Effector memory CD8-positive, alpha-beta T cell (primary cell): ENCODE measurements at places on chromosomes 1 and 21.

GRCh38 chr1:17128361-17128760 is 9.1 kb upstream of the PADI2 start:
- DNase-seq = no peak

GRCh38 chr1:3924825-3925220 is 24.8 kb upstream of the C1orf174 start:
- no peak for DNase-seq

GRCh38 chr1:31769720-31770390 is 5.7 kb upstream of the ADGRB2 start:
- DNase-seq = no peak

- DNase-seq = no peak
Observed at GRCh38 chr1:10796029-10796944, at the start of gene CASZ1. Gene CASZ1, minus strand, starts transcription at chr1:10796646. Its CDS starts 102,757 bp downstream, at chr1:10693889.

DNA sequence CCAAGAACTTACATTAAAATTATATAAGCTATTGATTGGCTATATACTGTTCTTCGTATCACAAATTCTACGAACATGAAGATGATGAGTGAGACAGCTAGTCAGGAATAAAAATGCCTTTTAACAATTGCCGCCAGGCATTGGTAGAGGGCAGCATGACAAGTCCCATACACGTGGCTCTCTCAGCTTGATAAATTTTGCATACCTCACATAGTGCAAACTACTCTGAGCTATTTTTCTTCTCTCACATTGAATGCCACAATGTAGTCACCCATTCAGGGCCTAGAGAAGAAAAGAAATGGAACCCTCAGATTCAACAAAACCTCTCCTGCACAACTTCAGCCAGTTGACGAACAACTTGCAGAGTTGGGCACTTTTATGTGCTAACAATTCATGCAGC is 27.0 kb upstream of the FMO2 start:
- no peak for DNase-seq

DNA sequence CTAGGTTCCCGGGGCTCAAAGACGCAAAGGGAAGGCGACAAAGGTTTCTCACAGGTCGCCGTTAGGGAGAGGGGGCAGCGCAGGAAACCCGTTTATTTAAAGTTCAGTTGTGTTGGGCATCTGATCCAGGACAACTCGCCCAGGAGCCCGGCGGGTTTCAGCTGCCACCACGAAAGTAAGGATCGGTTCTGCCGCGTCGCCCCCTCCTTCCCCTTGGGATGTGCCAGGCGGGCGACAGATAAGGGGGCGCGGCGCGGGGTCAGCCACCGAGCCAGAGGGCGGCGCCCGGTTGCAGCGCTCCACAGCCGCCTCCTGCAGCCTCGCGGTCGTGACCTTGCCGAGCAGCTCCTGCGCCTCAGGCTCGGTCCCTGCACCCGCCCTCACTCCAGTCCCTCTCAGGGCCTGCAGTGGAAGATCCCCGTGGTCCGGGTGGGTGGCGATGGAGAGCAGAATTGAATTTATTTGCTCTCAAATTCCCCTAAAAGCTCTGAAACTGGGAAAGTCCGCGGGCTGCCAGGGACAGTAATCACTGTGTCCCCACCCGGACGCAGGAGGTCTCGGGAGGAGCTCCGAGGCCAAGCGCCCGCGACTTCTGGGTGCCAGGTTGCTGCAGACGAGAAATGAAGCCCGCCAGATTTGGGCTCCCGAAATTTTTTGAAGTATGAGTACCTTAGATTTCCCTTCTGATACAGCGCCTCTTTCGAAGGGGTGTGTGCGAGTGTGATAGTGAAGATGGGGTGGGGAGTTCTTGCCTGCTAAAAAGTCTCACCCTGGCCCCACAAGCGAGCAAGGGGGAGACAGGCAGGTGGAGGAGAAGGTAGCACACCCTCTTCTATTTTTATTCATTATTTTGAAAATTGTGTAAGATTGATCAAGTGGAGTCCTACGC is 28.4 kb upstream of the NFIA start:
- DNase-seq = no peak

DNA sequence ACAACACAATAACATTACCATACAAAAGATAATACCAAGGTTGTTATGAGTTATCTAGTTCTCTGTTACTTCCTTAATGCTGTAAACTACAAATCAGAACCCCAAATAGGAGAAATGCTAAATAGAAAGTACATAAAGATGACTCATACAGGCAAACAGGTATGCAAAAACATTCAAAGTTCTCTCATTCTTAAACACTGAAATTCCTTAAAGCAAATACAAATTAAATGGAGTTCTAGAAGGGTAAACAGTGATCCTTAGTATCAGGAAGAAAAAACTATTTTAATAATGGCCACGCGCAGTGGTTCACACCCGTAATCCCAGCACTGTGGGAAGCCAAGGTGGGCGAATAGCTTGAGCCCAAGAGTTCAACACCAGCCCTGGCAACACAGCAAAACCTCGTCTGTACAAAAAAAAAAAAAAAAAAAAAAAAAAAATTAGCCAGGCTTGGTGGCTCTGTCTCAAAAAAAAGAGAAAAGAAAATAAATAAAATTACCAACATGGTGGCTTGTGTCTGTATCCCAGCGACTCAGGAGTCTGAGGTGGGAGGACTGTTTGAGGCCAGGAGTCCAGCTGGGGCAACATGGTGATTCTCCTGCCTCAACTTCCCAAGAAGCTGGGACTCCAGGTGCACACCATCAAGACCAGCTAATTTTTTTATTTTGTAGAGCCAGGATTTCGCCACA is 17.5 kb downstream of the FBXO42 start:
- no peak for DNase-seq

DNA sequence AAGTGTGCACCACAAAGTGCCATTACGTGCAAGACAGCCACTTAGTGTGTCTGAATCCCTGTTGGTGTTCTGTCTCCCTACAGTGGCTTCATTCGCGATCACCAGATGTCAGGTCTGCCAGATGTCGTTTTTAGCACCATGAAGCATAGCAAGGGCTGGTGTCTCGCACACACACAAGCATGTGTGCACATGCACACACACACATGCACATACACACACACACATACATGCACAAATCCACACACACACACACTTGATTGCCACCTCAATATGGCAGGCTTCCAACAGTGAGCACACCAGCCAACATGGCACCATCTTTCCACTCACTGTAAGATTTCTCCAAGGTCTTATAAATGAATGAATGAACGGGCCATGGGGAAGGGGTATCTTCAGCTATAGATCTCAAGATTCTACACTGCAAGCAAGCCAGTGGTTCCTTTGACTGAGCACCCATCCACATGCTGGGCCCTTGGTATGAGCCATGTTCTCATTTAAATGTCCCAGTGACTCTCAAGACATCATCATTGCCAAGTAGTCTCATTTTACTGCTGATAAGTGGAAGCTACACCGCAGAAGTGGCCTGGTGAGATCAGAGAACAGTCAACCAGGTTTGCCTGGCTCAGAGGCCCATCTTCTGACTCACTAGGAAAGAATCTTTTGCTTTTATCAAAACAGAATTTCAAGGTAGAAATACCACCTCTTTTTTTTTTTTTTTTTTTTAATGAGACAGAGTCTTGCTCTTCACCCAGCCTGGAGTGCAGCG is 84.9 kb downstream of the SIM2 start:
- no peak for DNase-seq

DNA sequence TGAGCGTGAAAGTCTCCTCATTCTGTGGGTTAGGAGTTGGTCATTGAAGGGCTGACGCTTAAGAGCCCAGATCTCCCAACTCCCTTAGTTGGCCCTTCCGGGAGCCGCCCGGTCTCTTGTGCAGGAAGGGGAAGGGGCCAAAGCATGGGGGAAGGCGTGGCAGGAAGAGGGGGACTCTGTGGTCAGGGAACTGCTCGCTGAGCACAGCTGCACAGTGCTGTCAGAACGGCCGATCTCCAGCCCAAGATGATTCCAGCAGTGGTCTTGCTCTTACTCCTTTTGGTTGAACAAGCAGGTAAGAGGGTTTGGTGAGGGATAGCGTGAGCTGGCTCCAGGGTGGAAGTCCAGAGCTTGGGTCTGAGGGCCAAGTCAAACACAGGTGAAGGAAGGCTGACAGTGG is at the start of gene FCER1G:
FCER1G (plus strand) TSS at position 220 of the 400 bp plus-strand sequence; CDS start at position 247, 27 bp downstream.
- no peak for DNase-seq

- no peak for DNase-seq
Observed at GRCh38 chr1:37752583-37753471, 12.1 kb downstream of the EPHA10 start.

DNA sequence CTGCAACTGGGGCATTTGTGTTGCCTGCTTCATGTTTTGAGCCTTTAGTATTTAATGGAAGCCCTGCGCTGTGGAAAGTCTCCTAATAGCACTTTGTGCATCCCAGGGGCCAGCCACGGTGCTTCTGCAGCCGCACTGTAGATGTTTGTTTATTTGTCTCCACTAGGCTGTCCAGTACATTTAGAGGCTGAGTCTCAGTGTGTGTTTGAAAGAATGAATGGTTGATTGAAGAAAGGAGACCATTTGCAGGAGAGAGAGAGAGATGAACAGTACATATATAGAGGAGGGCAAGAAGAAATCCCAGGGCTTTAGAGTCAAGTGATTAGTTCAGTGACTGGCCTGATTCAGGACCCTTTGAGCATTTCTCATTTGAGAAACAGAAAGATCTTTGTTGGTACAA is 33.9 kb downstream of the MPZL1 start:
- DNase-seq = no peak

GRCh38 chr21:44258056-44258725 is 3.5 kb downstream of the DNMT3L start:
- no peak for DNase-seq
